ENCODE measurements at places on chromosomes 11 and 22.

DNA sequence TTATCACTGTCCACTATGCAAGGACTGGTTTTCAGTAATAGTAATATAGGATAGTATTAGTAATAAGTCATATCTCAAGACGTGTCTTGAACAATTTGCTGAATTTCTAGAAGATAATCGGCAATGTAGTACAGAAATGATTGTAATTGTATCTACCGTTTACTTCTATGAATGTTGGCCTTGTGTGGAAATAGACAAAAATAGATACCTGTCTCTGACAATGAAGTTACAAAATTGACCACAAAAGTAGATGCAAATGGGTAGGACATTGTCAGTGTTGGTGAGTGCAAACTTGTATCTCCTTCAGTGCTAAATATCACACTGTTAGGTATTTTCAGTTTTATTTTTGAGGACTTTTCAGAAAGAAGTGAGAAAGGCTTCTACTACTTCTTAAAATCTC is 43.1 kb downstream of the SVIP start:
- no peak for DNase-seq

DNA sequence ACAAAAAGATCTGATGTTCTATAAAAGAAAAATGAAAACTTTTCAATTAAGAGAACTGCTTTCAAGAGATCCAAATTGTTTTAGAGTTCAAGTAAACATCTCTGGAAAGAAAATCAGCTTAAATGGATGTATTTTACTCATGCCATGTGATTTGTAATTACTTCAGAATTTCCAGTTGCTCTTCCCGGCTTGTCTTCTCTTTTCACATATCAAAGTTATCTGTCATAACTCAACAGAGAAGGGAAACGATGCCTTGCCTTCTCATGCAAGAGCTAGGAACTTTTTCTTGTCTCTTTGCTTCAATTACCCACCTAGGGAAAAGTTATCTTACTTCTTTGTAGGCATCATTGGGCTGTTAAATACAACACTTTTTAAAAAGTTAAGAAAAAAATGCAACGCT is 255.2 kb upstream of the POU2AF2 start:
- no peak for DNase-seq

DNA sequence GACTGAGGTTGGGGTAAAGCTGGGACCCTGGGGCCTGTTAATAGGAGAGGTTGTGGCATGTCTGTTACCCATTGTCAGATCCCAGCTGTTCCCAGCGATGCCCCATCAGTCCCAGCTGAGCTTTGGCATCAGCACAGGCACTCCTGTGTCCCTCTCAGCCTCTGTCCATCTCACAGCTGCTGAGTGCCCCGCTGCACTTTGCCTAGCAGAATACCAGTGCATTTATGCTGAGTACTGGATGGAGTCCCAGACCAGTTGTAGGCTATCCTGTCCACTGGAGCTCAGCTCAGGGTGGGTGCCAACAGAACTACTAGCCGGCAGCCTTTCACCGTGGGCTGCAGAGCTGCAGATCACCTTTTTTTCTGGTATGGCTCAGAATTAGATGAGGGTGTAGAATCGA is 9.9 kb downstream of the FXYD6 start:
- no peak for DNase-seq

- no peak for DNase-seq
Observed at GRCh38 chr11:106063009-106063408, 14.1 kb downstream of the KBTBD3 start.

DNA sequence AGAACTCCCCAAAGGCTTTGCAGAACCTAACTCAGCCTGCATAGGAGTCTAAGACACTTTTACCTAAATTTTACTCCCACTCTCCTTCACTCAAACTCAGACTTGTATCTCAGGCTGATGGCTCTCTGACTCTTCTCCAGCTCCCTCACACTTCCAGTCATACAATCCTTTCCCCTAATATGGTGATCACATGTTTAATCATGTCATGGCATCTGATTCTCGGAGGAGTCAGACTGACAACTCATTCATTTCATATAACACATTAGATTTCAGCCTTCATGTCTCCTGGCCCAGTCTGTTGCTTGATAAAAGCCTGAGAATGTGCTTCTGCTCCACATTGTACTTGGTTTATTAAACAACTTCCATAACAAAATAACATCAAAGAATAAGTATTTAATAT is 1503.9 kb upstream of the TENM4 start:
- no peak for DNase-seq

DNA sequence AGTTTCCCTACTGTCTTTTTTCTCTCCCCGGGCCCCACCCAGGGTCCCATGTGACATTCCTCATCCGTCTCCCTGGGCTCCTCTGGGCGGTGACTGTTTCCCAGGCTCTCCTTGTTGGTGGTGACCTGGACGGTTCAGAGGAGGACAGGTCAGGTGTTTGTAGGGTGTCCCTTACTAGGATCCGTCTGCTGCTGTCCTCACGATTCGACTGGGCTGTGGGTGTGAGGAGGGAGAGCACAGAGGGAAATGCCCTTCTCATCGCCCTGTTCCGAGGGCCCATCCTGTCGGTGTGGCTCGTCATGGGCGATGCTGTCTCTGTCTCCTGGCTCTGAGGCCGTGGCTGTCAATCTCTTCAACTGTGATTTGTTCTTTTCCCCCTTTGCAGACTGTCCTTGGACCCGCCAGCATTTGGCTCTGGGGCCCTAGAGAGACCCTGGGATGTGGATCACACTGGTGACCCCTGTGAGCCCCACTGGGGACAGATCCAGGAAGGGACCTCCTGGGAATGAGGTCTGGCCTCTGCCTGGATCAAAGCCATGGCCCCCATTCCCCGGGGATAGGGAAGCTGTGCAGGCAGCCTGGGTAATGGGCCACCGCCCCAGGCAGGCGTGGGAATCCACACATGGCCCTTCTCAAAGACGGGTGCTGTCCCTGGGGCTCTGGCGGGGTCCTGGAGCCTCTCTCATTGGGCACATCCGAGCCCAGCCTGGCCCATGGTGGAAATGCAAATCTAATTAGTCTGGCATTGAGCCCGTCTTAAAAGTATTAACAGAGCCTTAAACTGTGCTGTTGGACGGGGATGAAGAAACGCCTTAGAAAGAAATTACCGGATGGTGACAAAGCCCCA is 46.8 kb upstream of the KCNQ1OT1 start:
- DNase-seq = no peak

DNA sequence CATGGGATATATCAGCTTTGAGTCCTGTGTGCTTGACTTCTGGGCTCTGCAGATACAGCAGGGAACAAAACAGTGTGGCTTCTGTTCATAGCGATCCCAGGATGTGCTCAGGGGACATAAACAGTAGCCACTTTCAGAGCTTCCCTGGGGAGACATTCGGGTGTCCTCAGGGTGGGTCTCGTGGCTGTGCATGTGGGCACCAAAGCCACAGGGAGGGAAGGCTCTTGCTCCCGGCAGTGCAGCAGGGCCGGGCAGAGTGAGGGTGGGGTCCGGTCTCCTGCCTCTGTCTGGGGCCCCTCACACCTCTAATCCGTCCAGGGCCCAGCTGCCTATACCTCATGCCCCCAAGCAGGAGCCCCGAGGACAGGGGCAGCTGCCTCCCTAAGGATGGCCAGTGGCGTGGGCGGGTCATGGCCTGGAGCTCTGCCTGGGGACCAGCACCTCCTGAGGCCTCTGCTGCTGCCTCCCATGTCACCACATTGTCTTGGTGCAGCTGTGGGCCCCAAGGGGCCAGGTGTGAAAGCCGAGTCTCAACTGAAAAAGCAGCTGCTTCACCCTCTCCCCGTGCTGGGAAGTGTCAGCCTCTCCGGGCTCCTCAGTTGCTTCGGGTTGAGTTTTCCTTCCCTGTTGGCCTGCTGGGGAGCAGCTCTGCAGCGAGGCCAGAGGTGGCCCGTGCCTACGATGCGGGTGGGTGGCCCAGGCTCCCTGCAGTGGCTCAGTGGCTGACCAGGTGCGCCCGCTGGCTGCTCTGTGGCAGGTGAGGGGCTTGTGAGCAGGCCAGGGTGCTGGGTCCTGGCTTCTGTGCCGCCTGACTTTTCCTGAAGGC is 3.8 kb downstream of the TPCN2 start:
- DNase-seq = no peak

GRCh38 chr11:118529584-118530175 is 1.3 kb upstream of the TMEM25 start:
- DNase-seq = no peak

DNA sequence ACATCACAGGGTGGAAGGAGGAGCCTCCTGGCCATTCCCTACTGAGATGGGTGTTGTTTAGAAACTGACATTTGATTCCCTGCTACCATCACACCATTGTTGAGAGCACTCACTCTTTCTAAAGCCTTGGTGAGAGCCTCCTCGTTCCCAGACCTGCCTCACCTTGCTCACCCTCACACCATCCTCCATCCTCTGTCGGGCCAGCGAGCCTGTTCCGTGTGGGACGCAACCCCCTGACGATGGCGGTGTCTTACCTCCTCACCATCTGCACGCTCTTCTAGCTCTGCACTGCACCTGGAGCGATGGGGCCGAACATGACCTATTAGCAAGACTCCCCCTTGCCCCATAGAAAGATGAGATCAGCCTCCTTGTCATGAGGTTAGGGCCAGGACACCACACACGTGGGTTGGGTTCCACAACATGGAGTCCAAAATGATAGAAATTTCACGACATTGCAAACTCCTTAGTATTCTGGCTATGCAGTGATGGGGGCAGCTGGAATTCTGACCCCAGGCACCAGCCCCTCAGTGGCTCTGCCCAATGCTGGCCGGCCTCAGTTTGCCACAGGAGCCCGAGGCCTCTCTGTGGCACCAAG is 1017.9 kb downstream of the TBC1D22A start:
- no peak for DNase-seq
